ENCODE measurements at places on chromosomes 4 and X.

DNA sequence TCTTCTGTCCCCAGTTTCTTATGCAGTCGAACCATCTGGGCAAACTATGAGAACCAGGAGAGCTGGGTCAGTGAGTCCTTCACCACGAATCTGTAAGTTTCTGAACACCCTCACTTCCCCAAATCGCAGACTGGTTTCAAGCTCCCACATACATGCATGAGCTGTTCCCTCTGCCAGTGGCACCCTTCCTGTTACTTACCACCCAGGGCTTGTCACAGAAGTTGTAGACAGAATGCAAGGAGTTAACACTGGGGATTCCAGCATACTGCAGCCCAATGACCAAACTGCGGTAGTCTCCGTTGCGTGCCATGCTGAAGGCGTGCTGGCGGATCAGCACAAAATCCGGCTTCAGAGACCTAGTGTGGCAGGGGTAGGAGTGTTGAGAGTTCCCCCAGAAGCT lies 14.6 kb downstream of the SYN1 start:
- DNase-seq, result no peak

- no peak for DNase-seq
Observed at GRCh38 chr4:953574-953915, 19.8 kb downstream of the DGKQ start.

DNA sequence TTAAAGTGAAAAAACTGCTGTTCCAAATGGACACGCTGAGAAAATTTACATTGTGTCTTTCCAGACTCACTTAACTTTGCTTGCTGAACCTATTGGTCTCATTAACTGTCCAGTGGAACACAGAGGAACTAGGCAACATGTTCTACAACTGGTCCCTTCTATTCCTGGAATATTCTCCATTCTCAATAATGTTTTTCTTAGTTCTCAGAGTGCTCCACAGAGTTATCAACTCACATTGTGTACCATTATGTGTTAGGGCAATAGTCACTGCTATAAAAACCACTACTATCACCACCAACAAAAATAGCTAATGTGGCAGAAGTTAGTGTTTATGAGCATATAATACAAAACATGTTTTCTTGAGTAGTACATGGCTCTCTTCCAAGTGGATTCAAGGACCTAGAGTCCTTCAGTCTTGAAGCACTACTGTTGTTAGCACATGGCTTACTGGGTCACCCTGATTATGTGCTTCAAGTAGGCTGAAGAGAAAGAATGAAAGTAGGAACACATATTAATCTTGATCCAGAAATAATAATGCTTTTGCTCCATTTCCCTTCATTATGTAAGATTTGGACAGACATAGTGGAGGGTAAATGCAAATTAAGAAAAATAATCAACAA lies 865.3 kb upstream of the HS3ST1 start:
- DNase-seq, result no peak

DNA sequence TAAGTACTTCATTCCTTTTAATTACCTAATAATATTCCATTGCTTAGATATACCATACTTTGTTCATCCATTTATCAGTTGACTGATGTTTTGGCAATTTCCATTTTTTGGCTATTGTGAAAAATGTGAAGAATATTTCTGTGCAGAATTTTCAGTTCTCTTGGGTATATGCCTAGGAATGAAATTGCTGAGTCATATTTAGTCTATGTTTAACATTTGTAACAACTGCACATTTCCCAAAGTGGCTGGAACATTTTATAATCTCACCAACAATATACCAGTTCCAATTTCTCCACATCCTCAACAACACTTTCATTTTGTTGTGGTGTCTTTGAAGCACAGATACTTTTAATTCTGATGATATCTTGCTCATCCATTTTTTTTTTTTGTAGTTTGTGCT lies 215.5 kb downstream of the PDGFC start:
- DNase-seq, result no peak

DNA sequence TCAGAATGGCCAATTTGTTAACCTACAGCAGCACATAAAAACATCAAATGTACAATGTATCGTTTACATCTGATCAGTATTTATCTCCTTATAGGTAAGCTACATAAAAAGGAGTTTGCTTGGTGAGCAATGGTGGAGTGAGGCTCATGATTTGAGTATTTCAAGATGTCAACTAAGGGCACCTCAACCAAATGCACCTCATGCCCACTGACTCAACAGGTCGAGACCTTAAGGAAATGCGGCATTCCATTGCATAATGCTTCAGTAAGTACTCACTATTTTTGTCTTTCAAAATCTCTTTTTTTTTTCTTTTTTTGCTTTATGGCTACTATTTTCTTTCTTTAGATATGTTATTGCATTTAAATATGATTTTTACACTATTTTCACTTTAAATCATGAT lies 181.0 kb upstream of the TLL1 start:
- no peak for DNase-seq

- DNase-seq, result no peak
Observed at GRCh38 chrX:12007881-12008280, 130.4 kb upstream of the FRMPD4 start.

DNA sequence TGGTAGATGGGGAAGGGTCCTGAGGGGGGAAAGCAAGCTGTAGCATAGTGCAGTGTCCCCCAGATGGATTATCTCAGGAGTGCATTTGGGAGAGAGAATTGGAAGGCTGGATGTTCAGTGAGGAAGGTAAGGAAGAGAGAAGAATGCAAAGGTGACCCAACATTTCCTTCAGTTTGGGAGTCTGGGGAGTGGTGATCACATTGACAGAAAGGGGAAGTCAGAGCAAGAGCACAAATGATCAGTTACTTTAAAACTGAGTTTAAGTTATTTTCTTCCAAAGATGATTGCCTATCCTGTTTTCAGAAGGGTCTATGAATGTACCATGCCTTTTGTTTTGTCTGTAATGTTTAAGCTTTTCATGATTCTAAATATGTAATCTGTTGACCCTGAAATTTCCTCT lies 47.6 kb downstream of the ARHGAP10 start:
- no peak for DNase-seq

GRCh38 chr4:48687313-48688051 lies 92.6 kb downstream of the FRYL start:
- no peak for DNase-seq

DNA sequence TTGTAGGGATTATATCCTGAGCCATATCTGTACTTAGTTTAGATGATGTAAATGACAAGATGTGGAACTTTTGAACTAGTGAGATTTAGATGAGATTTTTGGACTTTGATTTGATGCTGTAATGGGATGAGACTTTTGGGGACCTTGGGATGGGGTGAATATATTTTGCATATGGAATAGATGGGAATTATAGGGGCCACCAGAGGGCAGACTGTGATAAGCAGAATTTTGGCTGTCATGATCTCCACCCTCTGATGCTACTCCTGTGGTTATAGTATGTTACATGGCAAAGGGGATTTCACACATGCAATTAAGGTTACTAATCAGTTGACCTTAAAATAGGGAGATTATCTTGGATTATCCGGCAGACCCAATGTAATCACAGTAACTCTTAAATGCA lies 214.0 kb upstream of the NHS start:
- DNase-seq, result peak; percentile 0

- no peak for DNase-seq
Observed at GRCh38 chr4:101309925-101310324, 37.4 kb downstream of the PPP3CA start.

- DNase-seq, result peak; percentile 31
Observed at GRCh38 chr4:27357283-27357682, 496.6 kb downstream of the STIM2 start.

- no peak for DNase-seq
Observed at GRCh38 chrX:21883258-21883657, 27.5 kb downstream of the YY2 start.

DNA sequence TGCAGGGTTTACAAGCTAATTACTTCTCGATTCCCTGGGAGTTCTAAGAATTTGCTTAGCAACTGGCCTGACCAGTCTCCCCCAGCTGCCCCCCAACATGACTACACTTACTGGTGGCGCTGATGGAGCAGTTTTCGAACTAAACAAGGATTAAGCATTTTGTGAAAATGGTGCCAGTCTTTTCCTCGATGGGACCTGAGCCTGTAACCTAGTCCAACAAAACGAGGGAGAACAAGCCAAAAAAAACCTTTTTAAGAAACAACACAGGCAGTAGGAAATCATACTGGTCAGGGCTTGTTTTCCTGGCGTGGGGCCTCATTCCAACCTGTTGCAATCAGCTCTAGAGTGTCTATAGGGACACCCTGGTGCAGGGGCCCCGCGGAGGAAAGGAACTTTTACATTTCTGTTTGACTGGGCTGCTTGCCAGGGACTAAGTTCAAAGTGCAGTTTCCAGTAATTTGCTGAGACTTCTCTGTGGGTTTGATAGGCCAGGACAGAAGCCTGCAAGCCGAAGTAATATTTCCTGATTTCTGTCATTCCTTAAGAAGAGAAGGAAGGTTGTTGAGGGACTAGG lies 158.7 kb downstream of the SPRY1 start:
- no peak for DNase-seq

DNA sequence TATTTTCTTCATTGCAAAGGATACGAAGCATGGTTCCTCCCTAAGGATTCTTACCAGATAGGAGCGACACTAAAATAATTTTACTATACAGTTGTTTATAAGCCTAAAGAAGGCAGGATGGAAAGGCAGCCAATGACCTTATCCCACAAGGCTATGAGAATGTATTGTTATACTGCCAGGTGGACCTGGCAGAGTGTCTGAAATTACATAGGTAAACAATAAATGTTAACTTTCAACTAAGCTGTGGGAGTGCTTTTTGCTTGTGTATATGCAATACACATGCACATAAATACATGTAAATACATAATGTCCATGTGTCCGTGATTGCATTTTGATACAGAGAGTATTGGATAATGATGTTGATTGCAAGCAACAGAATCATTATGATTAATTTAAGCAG lies 850.6 kb downstream of the CENPC start:
- no peak for DNase-seq

Measured in NCI-H748 treated with DMSO at 0.1 percent for 48 hours (cell line).